ENCODE measurements at places on chromosomes 16 and 17.

DNA sequence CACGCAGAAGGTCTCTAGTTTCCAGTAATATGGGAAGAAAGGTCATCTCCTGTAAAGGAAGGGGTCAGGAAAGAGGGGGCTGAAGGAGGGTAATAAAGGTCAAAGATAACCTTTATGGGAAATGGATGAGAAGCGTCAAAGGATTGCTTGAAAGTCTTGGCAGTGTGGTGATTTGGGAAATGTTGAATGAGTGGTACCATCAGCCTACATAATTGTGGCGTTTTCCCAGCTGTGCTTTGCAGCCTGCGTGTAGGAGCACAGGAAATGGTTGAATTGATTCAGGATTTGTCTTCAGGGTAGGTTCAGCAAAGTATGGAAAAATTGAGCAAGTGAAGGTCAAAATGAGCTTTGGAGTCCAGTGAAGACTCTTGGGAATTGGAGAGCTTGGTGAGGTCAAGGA is 115.8 kb upstream of the NOL11 start:
- no peak for DNase-seq

- DNase-seq, result no peak
These were observed 165.7 kb downstream of the IRF8 start for GRCh38 chr16:86064431-86065250.

- no peak for DNase-seq
These were observed 831 bp upstream of the RCVRN start for GRCh38 chr17:9905902-9906301.

DNA sequence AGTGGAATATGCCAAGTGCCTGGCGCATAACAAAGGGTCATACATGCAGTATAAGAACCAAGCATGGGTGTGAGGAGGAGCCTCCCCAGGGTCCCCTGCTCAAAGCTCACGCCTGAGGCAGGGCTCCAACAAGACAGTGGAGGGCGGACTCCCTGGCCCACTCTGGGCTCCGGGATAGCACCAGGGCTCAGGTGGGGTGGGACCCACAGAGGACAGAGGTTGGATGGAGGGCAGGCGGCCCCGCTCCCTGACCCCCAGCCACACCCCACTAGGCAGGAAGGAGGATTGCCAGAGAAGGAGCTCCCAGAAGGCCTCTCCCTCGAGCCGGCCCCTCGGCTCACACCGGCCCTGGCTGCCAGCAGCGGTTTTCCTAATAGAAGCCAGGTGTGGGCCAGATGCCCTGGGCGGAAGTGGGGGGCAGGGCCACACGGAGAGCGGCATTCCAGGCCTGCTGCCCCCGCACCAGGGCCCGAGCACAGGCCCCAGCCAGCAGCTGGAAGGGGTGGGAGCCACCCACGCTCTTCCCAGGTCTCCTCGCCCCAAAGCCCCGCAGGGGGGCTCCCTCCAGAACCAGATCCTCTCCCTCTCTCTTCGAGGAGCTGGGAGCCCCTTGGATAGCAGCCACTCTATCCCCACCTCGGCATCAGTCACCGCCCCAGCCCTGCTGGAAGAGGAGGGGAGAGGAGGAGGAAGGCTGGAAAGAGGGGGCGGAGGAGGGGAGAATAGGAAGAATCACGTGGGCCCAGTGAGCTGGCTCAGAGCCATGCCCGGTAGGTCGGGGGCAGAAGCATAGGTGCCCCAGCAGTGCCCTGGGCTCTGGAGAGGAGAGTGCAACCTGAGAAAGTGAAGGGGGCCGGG is 21.0 kb downstream of the VASN start:
- DNase-seq, result no peak

GRCh38 chr17:29124925-29125273 is 55.3 kb downstream of the MYO18A start:
- no peak for DNase-seq

DNA sequence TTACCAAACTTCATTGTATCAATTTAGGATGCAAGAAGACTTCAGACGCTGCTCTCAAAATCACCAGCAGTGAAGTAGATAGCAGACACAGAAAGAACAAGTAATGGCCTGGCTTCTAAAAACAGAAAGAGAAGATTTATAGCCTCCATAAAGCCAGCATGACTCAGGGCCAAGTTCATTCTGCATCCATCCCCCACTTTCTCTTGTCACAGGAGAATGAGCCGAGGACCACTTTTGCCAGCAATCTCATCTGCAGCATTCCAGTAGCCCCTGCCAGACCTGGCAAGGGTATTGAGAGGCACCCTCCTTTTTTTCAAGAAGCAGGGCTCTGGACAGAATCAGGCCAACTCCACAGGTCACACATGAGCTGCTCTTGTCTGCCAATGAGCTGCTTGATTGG is 355.4 kb upstream of the SOX9 start:
- no peak for DNase-seq

- no peak for DNase-seq
These were observed 24.0 kb downstream of the CDH5 start for GRCh38 chr16:66390346-66391108.

- no peak for DNase-seq
These were observed 38.3 kb upstream of the CRHR1 start for GRCh38 chr17:45745601-45746494.

GRCh38 chr17:21293831-21294210 is 9.3 kb downstream of the MAP2K3 start:
- no peak for DNase-seq

GRCh38 chr17:29136998-29137730 is 43.0 kb downstream of the MYO18A start:
- DNase-seq, result no peak

DNA sequence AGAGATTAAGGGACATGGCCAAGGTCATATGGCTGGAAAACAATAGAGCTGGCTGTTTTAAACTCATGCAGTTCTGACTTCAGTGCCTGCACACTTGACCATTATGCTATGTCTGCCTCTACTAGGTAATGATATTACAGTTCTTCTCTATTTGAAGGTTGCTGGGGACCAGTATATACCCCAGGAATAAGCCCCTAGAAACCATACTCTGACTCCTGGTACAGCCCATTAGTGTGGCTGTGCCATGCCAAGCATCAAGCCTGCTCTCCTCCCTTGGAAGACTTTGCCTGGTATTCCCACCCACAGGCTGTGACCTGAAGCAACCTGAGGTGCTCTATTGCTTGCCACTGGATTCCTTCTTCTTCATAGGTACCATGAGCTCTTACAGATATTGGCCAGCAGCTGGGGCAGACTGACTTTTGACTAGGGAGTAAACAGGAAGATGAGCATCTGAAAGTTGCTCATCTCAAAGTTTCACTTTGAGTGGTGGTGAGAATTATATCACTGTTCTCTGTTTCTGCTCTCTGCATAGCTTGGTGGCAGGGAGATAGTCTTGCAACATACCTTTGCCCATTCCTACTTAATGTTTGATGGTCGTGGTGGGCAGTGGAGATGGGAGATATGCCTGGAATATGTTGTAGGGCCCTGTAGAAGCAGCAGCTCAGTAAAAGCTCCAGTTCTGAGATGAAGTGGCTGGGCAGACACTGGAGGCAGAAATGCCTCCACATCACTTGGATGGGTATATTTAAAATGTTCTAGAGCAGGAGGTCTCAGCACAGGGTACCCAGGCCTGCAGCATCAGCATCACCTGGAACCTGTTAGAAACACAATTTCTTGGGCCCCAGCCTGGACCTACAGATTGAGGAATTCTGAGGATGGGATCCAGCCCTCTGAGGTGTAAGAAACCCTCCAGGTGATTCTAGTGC is 274.7 kb downstream of the HS3ST4 start:
- DNase-seq, result no peak

- no peak for DNase-seq
These were observed 1.5 kb downstream of the ENPP7 start for GRCh38 chr17:79732254-79732653.

GRCh38 chr17:7717756-7718350 is 309 bp downstream of the DNAH2 start:
- no peak for DNase-seq
